Left lung (tissue), 14 donors: ENCODE measurements at places on chromosomes 4 and X.

- DNase-seq = no peak
These were observed 150.0 kb downstream of the SPRY1 start for GRCh38 chr4:123546573-123547060.

DNA sequence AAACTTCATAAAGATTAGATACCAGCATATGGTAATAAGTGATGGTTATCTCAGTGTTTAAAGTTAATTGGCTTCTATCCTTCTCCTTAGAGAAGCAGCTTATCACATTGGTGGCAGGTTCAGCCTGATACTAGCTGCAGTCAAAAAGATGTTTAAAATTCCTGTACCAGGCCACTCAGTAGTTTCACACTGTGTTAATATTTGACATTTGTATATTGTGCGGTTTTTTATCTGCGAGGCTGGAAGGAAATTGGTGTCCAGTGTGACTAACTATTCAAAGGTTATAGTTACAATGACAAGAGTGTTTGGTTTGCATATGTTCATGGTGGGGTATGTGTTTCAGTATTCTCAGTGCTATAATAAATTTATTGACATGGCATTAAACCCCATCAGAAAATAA is 27.5 kb upstream of the TBC1D8B start:
- DNase-seq = no peak

GRCh38 chr4:98529970-98530569 is 128.3 kb downstream of the TSPAN5 start:
- DNase-seq = no peak

DNA sequence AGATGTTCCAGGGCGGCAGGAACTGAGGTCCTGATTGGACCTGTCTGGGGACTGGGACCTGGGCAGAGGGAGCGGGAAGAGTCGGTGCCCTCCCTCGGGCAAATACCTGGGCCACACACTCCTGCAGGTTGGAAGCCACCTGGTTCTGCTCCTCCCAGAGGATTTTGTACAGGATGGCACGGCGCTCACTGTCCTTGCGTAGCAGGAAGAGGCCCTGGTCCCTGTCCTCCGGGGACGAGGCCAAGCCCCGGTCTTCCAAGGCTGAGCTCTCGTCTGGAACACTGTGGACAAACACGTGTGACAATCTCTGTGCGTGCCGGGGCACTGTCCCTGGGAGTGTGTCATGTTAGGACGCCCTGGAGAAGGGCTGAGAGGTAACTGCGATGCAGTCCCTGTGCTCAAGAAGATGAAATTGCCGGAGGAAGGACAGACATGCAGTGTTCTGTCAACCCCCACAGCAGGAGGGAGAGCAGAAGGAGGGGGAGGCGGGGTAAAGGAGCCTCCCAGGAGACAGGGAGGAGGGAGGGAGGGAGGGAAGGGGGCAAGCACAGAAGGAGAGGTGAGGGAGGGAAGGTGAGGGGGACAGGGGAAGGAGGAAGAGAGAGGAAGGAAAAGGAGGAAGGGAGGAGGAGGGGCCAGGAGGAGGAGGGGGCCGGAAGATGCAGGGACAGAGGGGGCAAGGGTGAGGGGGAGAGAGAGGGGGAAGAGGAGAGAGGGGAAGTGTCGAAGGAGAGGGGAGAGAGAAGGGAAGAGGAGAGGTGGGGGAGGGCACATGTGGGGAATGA is 29.0 kb downstream of the PDHA1 start:
- no peak for DNase-seq

DNA sequence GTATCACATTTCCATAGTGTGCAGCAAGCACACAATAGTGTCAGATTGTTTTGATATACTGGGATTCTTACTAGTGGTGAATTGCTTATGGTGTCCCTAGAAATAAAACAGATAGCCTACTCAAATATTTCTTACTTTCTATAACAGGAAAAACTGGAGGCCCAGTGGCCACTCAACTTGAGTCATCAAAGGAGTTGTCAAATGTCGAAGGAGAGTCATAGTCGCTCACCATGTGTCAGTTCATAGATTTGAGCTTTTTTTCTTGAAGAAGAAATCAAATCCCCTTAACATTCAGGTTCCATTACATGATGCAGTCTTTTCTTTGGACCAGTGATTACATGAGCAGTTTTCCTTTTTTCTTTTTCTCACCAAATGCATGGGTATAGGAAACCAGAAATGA is 1271.0 kb downstream of the RAPGEF2 start:
- DNase-seq = no peak

- DNase-seq = no peak
These were observed 68.3 kb downstream of the FMR1NB start for GRCh38 chrX:148049441-148049840.

DNA sequence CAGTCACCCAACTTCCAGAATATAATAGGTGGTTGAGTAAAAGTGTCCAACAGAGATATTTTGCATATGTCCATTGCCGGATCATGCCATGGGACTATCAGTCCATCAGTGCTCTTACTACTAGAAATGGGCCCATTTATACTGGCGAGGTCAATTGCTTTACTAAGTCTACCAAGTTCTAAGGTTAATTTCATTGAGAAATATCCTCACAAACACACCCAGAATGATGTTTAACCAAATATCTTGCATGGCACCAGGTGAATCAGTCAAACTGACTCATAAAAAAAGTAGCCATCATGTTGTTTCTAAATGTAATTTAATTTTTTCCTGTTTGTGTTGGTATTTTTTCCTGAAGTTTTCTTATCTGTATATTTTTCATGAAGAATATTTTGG is 1217.0 kb downstream of the RAPGEF2 start:
- DNase-seq = no peak

DNA sequence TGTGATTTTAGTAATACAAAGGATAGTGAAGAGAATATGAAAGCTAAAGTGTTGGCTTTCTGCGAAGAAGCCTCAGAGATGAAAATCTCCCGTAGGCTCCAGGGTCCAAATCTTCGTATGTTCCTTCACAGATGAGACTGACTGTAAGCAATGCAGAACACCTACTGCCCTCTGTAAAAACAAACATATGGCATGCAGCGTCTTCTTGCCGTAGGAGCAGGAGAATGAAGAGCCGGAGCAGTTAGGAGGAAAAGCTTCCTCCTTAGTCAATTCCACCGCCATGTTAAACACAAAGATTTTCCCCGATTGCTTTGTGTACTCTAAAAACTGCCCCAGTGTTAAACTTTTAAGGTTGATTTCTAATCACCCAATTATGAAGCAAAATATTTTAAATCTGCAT is 22.5 kb downstream of the RWDD4 start:
- DNase-seq = no peak

- no peak for DNase-seq
These were observed 13.0 kb upstream of the DAPP1 start for GRCh38 chr4:99803566-99804101.

- DNase-seq = no peak
These were observed 46.8 kb downstream of the UGT2A3 start for GRCh38 chr4:68904786-68905185.

- no peak for DNase-seq
These were observed 396.0 kb downstream of the PDGFC start for GRCh38 chr4:156575430-156576073.

- no peak for DNase-seq
These were observed 587.2 kb upstream of the KLHL4 start for GRCh38 chrX:86930419-86930818.

DNA sequence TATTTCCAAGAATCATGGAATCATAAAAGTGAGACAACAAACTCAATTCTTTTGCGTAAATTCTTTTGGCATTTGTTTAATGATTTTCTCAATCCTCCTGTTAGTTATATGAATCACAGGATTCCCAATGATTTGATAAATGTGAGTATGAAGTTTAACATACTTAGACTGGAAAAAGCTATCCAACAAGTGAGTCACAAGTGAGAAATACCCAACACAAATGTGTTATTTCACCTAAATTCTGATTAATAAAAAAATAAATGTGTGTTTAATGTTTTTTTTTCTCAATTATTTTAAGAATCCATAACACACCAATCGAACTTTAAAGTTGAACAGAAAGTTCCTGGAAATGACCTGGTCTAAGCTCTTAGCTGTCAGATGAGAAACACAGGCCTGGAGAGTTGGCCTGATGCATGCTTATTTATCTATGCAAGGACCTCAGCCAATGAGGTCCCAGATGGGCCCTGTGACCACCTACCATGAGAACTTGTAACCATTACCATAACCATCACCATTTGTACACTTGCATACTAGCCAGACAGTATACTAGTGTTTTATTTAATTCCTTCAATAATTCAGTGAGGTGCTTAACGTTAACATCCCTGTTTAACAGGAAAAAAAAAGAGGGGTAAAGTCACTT is 386.7 kb downstream of the SPRY1 start:
- no peak for DNase-seq

- DNase-seq = no peak
These were observed 54.3 kb downstream of the NRK start for GRCh38 chrX:105876658-105877057.

- DNase-seq = no peak
These were observed 584.3 kb upstream of the SMIM31 start for GRCh38 chr4:164169591-164169990.

DNA sequence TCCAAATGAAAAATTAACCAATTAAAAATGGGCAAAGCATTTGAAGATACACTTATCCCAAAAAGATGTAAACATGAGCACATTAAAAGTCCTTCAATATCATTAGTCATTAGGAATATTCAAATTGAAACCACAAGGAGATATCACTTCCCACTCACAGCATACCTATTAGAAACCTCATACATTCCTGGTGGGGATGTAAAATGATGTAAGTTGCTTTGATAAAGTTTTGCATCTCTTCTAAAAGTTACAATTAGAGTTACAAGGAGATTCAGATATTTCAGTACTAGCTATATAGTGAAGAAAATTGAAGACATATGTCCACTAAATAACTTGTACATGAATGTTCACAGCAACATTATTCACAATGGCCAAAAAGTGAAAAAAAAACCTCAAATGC is 1109.3 kb upstream of the LCORL start:
- DNase-seq = no peak

DNA sequence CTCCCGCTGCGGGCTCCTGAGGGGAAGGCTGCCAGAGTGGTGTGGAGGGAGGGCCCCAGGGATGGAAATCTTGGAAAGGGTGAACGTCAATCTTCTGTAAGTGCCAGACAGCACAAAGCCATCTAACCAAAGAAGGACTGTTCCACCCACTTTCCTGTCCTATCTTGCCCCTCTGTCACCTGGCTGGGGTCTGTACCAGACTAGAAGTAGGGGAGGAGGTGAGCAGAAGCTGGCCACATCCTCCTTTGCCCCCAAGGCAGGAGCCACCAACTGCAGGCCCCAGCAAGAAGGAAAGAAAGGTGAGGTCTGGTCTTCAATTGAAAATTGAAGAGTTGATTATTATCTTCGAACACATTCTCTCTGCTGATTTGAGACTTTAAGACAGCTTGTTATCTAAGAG is 214.4 kb upstream of the LEF1 start:
- DNase-seq = no peak

DNA sequence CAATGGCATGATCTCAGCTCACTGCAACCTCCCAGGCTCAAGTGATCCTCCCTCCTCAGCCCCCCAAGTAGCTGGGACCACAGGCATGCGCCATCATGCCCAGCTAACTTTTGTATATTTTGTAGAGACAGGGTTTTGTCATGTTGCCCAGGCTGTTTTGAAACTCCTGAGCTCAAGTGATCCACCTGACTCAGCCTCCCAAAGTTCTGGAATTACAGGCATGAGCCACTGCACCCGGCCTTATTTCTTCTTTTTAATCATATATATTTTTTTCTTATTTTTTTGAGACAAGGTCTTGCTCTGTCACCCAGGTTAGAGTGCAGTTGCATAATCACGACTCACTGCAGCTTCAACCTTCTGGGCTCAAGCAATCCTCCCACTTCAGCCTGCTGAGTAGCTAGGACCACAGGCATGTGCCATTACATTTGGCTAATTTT is 184.0 kb downstream of the TSPAN5 start:
- no peak for DNase-seq

DNA sequence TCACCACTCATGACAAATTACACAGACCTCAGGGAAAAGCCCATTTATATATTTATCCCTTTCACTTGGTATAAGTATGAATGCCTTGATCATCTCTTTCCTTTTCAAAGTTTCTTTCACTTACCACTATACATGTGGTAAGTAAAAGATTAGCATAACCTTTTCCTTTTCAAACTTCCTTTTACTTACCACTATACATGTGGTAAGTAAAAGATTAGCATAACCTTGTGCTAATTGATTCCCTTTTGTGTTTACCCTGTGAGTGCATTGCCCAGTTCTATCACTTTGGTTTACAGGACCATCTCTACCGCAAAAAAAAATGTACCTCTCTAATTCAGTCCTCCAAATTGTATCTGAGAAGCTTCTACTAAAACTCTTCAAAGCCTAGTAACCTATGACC is 32.7 kb upstream of the TCEANC start:
- no peak for DNase-seq

DNA sequence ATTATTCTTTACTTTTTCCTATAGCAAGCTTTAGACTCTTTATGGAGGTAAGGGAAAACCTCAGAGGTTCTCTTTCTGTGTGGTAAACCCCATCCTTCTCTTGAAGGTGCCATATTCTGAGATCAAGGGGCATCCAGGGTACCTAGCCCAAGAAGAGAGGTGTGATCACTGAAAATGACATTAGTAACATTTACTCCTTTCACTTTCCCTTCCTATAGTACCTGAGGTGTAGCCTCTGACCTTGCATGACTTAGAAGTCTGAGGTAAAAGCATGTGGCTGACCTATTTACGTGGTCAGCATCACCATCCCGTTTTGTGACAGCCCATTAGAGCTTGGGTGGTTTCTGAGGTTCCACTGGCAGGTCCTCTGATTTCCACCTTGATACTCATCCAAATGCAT is 25.7 kb downstream of the SGMS2 start:
- no peak for DNase-seq

DNA sequence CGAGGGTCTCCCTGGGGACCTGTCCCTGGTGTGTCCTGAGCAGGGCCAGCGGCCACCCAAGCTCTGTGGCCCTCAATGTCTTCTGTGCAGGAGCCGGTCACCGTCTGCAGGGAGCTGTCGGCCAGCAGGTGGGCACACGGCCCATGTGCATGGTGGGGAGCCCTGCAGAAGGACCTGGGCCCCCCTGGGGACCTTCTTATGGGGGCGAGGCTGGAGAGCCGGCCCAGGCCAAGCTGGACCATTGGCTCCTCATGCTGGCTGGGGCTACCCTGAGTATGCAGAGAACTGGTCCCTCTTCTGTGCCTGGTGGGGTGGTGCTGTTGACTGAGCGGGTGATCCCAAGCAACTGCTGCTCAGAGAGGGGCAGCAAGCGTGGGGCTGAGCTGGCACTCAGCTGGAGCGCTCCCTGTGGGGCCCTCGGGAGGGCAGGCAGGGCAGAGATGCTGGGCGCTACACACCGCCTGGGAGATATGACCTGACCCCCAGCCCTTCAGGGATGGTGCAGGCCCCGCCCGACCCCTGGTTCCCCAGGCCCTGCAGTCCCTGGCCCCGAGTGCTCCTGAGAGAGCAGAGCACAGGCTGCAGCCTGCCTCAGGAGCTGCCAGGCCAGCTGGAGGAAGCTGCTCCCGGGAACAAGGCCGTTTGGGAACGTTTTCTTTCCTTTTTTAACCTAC is 14.8 kb downstream of the NAT8L start:
- no peak for DNase-seq

DNA sequence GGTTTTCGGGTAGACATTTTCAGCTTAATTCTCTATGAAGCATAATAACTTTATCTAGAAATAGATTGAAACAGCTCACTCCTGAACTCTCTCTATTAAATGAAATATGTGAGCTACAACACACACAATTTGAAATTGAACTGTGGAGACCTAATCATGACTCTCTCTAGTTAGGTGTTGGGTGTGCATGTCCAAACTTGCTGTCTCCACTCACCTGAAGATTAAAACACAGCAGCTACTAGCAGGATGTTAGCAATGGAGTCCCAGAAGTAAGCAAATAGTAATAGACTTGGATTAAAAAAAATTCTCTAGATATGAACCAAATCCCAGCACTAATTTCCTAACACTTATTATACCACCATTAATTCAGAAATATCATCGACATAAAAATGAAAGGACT is 173.1 kb downstream of the FSTL5 start:
- DNase-seq = no peak
